Stimulated activated CD8-positive, alpha-beta memory T cell treated with anti-CD3 and anti-CD28 coated beads, Interleukin-4, amount 100 ng/mL, for 1 hour (primary cell): ENCODE measurements at places on chromosomes 12 and 14.

DNA sequence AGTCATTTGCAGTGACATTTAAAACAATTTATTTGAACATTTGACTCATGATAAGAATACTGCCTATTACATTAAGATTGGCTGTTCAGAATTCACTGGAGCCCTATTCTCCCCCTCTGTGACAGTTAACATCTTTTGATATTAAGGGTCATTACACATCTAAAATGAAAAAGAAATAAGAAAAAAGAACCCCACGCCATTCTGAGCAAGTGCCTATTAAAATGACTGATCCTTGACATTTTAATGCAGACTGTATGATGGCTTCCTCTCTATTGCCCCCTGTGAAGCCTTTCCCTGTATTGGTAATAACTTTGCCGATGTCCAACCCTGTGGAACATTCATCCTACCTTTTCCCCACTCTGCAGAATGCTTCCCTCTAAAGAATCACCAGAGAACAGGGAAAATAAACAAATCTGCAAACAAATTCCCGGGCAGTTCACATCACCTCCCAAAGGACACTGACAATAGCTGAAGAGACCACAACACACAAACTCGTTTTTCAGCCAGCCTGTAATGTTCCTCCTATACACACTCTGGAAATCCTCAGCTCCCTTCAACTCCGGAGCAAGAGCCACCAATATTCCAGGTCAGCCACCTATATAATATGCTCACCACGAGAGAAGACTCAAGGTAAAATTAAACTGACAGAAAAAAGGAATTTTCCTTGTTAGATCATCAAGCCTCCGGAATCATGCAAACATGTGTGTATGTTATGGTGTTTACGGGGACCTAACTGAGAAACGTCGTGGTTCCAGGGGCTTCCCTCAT, 2.1 kb downstream of the NIN start:
- no peak for DNase-seq

GRCh38 chr12:129665414-129665813, 238.4 kb downstream of the TMEM132D start:
- DNase-seq: no peak

DNA sequence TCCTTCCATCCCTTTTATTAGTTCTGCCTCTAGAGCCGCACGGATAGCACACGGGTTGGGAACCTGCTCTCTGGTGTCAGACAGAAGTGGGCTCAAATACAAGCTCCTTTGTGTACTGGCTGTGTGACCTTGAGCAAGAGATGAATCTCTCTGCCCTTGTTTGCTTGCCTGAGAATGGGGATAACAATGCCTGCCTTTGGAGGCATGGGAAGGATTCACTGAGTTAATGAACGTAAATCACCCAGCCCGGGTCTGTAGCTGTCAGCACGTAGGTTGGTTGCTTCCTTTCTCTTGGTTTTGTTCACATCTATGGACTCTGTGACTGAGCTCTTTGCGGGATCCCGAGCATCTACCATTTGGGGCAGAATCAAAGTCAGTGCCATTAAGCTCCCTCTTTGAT, 79.3 kb upstream of the NRXN3 start:
- no peak for DNase-seq

DNA sequence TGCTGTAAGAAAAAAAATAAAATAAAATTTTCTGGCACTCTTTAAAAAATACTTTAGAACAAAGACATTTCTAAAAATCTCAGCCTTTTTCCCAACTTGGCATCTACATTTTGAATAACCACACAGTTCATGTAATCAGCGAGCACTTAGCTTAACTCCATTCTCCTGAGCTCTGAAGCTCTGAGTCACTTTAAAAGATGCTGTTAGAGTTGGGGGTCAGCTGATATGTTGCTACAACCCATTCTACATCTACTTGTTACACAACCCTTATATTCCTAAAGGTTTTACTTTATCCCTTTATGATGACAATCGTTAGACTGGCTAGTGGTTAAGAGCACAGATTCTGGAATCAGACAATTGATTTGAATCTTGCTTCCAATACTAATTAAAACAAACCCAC, 48.3 kb downstream of the SLC41A2 start:
- no peak for DNase-seq

GRCh38 chr12:105107171-105107493, 399 bp upstream of the WASHC4 start:
- no peak for DNase-seq

DNA sequence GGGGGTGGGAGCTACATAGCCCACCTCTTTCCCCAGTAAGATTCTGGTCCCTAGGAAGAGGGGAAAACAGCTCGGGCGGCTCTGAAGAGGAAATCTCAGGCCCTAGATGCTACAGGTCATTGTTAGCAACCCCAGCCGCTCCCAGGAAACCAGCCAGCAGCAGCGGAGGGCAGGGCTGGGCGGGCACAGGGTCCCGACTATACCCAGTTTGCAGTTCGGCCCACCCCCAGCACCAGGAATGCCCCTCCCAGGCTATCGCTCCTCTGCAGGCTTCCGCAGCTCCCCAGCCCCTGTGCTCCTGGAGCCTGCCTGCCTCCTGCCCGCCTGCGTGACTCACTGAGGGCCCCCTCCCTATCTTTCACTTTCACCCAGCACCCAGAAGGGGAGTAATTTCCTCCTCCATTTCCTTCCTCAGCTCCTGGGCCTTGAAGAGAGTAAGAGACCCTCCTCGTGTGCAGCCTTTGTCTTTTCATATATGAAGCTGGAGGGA, 27.2 kb upstream of the PNMA1 start:
- DNase-seq: no peak

- DNase-seq: no peak
These were observed 41.8 kb upstream of the PPP2R5C start for GRCh38 chr14:101719708-101720107.

DNA sequence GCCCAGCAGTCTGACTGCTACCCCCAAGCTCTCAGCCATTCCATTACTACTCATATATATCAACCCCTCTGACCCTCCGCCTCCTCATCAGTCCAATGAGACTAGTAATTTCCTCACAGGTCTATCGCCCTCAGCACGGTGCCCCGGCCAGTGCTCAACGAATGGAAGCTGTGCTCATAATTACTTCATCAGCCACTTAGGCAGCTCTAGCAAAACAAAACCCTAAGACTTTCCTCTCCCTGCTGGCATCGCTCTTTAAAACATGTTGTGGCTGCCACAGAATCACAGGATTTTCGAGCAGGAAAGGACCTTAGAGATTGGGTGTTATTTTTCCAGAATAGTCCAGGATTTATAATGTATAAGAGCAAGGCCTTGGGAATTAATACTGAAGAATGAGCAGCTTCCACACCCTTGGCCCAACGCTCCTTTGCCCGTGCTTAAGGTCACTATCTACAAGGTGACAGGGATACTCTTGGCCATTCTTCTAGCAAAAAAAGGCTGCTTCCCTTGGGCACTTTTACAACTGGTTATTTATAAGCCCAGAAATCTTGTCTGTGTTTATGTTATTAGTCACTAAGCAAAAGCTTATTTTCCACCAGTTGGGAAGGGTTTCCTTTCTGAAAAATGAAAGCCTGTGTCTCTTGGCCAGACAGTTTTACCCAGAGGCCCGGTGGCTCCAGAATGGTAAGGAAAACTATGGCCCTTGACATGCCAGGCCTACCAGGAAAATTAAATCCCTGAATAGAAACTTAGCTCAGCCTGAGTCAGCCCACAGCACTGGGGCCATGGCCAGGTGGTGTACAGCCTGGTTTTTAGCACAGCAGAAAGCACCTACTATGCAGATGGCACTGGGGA, 47.9 kb downstream of the NUAK1 start:
- DNase-seq: no peak

- no peak for DNase-seq
These were observed 30.8 kb downstream of the GPR19 start for GRCh38 chr12:12665194-12665593.

- DNase-seq: no peak
These were observed 59.4 kb downstream of the TTC7B start for GRCh38 chr14:90756755-90757345.

GRCh38 chr14:100391724-100392123, 68.6 kb downstream of the SLC25A47 start:
- no peak for DNase-seq

DNA sequence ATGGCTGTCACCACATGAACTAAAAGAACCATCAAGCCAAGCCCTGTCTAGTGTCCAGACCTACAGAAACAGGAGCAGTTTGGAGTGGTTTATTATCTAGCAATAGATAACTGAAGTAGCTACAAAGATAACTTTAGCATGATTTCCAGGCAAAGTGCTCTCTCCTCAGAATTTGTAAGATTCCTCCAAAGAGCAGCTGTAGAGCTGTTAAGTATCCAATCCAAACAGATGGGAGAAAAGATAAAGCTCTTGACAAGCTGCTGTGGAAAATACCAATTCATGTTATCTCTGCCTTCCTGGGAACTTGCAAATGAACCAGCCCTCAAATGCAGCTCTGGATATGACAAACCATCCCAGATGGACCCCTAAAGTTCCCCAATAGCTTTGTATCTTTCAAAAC, 78.9 kb upstream of the RESF1 start:
- DNase-seq: no peak

DNA sequence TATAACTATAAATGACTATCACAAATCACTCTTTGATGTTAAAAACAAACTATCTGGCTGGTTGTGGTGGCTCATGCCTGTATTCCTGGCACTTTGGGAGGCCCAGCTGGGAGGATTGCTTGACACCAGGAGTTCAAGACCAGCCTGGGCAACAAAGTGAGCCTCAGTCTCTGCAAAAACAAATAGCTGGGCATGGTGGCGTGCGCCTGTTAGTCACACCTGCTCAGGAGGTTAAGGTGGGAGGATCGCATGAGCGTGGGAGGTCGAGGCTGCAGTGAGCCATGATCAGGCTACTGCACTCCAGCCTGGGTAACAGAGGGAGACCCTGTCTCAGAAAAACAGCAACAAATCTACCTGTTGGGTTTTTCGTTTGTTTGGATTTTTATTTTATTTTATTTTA, 5.4 kb downstream of the TXNRD1 start:
- DNase-seq: no peak

- no peak for DNase-seq
These were observed 586 bp downstream of the TTC6 start for GRCh38 chr14:37595809-37596621.

DNA sequence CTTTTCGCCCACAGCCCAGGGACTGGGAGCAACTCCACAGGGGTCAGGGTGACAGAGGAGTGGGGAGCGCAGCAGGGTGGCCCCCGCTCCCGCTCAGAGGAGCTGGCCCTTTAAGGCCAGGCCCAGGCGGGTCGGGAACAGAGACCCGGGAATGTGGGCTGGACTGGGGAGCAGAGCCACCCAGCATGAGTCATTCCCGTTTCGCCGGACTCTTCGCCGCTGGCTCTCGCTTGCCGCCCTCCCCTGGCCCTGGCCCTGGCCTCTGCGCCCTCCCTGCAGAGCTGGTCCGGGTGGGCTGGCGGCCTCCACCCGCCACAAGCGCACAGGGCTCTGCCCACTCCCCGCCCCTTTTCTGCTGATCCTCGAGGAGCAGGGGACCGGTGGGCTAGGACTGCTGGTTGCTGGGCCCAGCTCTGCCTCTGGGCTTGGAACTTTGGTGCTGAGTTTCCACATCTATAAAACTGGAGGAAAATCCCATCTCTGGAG, 92.8 kb downstream of the NINJ2 start:
- DNase-seq: no peak

DNA sequence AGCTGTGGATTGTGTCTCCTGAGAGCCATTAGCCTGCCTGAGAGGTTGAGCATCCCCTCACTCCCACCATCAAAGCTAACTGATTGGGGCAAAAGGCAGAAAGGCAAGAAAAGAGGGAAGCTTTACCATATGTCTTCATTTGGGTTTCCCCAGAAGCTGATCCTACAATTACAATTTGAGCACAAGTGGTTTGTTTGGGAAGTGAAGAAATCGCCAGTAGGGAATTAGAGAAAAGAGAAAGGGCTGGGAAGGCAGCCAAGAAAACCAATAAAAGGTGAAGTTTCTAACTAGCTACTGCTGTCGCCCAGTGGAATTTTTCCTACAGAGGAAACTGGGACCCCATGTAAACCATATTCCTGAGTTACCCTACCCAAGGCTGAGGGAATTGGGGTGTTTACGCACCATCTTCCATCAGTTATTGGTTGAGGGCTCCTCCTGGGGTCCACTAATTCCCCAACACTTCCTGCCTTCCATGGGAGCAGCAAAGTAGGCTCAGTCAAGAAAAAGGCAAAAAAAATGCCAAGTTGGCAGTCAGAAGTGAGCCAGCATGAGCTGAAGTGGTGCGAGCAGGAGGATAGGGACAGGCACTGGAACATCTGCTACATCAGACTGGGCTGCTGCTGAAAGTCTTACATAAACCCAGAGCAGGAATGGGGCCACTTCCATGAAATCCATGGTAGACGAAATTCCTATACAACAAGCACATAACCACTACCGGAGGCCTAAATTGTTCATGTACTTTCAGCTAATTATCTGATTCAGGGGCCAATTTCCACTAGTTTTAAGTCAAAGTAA, 17.3 kb downstream of the KCNK10 start:
- no peak for DNase-seq

DNA sequence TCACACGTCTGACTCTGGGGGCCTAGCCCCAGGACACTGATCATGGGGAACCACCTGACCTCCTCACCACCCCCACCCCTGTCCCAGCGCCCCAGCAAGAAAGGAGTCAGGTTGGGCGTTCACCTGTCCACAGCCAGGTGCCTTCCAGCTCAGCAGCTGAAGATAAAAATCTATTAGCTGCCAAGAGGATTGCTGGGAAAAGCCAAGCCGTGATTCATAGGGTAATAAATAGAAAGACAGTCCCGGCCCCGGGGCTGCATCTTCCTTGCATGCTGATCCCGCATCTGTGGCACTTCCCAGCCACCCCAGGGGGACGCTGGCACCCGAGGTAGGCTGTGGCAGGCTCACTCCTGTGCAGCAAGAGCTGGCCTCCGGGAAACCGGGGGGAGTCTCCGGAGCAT, 70.2 kb upstream of the NCOR2 start:
- DNase-seq: no peak

DNA sequence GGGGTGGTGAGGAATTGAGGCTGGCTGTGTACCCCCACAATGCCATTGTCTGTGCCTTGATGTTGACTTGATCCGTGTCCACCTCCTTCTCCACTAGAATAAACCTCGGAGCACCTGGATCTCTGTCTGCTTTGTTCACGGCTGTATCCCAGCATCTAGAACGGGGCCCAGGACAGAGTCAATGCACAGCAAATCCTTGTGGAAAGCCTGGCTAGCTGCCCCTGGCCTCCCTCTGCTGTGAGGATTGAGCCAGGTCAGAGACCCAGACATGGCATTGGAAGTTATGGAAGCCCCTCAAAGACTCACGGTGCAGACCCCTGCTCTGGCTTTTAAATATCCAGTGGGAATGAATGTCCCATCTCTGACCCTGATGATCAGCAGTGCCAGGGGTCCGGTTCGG, 109.2 kb downstream of the SCARB1 start:
- no peak for DNase-seq
